NAMALWA (cell line): ENCODE measurements at places on chromosomes 16 and 17.

DNA sequence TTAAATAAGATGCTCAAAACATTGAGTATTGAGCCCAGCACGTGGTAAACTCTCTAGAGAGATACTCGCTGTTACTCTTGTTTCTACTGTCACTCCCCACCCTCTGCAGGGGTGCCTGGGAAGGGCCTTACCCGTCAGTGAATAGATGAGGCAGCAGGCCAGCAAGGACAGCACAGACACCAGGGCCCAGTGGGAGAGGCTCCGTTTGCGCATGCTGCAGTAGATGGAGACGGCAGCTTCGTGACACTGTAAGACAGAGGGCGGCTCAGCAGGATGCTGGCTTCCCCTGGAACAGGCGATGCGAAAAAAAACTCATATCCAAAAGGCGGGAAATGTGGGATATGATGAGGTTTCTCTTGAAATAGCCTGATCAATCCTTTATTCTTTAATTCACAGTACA lies 20.0 kb downstream of the SLC38A8 start:
- DNase-seq = no peak

GRCh38 chr16:76222853-76223252 lies 54.3 kb upstream of the CNTNAP4 start:
- no peak for DNase-seq

GRCh38 chr17:19359856-19360255 lies 2.7 kb downstream of the B9D1 start:
- no peak for DNase-seq

- DNase-seq = no peak
These were observed 885.7 kb upstream of the CDH8 start for GRCh38 chr16:62921904-62922303.

GRCh38 chr17:12489325-12489724 lies 176.4 kb upstream of the MYOCD start:
- no peak for DNase-seq
